Dermis microvascular lymphatic vessel endothelial cell (primary cell): ENCODE measurements at places on chromosomes 6 and 20. TPM values are rescaled to one million over a fixed set of nuclear protein-coding genes. Genes with fewer than 3 reads are reported as not detected.

COX4I2 gene
- not detected in 2 replicates for total RNA-seq

RIPPLY2 gene
- total RNA-seq, result 0.13 and 0.51 TPM in 2 replicates

SLC26A8 gene
- total RNA-seq, result not detected in 2 replicates

HNF4A gene
- total RNA-seq, result not detected in 2 replicates

NKAIN4 gene
- total RNA-seq, result not detected in 2 replicates

RBPJL gene
- not detected in 2 replicates for total RNA-seq

GJA1 gene
- total RNA-seq, result 1,124 and 1,357 TPM in 2 replicates

ENPP4 gene
- 1.4 TPM in 2 replicates for total RNA-seq

FGD2 gene
- total RNA-seq, result not detected in 2 replicates

TMEM217 gene
- 8.6 and 11.3 TPM in 2 replicates for total RNA-seq
